ENCODE measurements at places on chromosomes 7 and 10.
A peak's percentile ranks its signal among the peaks of the same experiment; 100 is the strongest.

GRCh38 chr7:157612664-157613561, 276.1 kb downstream of the DNAJB6 start:
- no peak for DNase-seq

DNA sequence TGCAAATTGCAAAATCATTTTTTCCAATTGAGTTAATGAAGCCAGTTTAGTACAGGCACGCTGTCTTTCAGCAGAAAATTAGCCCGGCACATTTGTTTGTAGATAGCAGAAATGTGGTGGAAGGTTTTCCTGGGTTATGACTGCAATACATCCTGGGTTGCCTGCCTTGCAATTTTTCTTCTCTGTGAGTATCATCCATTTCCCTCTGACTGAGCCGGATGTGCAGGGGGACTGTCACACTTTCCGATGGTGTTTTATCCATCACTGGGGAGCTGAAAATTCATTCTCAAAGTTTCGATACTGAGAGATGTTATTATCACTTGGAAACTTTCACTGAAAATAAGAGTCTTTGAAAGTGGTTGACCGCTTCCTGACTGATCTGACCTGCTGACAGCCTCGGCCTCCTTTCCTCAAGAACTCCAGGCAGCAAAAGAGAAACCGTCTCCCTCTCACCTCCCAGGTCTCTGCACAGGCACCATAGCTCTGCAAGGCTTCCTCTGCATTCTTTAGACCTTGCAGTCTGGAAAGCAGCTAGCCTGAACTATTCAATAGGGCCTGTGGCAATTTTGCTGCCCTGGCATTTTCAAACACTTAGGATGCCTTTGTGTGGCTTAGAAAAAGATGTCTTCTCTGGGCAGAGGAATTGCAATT, 320.8 kb upstream of the NRP1 start:
- no peak for DNase-seq

DNA sequence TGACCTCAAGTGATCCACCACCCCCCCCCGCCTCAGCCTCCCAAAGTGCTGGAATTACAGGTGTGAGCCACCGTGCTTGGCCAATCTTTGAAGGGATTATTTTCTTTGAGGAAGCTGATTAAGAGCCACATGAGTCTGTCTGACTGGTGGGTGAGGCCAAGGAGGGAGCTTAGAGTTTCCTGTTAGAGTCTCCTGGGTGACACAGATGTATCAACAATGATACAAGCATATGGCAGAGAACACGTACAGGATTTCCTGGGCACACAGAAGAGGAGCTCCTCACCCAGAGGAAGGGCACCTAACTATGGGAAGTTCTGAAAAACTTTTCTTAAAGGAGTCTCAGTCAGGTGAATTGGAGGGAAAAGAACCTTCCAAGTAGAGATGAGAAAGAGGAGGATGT, 69.4 kb downstream of the GOLGA7B start:
- no peak for DNase-seq

DNA sequence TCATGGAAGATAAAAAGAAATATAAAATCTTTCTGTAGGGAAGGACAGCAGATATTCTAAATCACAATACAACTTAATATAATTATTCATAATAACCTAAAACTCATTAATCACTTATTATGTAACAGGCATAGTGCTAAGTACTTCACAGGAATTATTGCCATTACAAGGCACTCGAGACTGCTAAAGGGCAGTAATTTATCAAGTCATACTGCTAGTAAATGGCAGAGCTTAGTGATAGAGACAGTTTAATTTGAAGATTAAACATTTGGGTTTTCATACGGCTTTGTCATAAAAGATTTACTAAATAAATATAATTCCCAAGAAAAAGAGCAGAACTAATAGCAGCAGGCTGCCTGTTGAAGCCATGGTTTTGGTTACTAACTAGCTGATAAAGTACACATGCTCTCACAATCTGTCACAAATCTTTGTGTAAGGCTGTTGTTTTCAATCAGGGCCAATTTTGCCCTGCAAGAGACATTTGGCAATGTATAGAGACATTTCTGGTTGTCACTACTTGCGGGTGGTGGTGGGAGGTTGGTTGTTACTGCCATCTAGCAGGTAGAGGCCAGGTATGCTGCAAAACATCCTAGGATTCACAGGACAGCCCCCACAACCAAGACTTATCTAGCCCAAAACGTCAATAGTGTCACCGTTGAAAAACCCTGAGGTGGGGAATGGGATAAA, 233.3 kb upstream of the CACNA2D1 start:
- DNase-seq: peak; percentile 27

DNA sequence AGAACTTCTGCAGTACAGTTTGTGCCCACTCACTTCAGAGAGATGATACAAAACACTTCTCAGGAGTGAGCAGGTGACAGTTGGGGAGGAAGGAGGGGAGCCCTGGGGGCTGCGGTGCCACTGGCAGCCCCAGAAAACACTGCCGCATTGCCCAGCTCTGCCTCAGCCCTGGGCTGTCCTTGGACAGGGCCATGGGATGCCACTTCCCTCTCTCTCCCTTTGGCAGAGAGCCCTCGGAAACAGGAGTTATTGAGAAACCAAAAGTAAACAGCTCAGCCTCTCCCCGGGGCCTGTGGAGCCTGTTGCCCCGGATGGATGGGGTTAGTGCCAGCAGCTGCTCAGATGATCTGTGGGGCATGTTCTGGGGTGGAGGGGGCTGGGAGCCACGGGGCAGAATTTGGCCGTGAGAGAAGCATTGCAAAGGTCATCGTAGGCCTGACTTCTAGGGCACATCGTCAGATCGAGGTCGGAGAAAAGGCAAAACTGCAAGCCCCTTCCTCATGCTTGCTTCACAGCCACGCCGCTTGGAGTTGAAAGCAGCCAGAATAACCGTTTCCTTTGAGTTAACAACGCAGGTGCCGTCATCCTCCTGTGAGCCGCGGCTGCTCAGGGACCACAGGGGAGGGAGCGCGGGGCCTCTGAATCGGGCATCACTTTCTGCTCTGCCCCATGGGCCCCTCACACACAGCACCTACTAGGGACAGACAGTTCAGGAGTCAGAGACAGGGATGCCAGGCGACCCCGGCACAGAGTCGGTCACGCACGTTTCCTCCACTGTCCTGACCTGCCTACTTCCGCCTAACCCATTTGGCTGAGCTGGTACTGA, 256.4 kb downstream of the CAMK1D start:
- DNase-seq: peak; percentile 85

Data from SHP77 treated with DMSO at 0.1 percent for 48 hours (cell line).